ENCODE measurements at places on chromosomes 1 and 21.

- DNase-seq, result no peak
Measured at GRCh38 chr1:61612602-61613001, 112.3 kb downstream of the TM2D1 start.

DNA sequence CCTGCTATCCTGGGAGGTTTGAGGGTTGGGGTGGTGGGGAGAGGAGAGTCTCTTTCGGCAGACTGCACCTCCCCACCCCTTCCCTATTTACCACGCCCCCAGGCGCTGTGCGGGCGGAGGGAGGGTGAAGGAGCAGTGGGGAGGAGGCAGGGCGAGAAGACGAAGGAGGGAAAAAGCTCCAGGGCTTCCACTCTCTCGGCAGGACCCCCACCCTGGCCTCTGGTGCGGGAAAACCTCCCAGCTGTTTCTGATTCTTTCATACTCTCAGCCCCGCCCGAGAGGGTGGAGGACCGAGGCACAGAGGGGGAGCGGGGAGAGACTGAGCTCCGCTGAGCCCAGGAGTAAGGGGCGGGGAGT lies 866 bp upstream of the WNT2B start:
- DNase-seq, result no peak

DNA sequence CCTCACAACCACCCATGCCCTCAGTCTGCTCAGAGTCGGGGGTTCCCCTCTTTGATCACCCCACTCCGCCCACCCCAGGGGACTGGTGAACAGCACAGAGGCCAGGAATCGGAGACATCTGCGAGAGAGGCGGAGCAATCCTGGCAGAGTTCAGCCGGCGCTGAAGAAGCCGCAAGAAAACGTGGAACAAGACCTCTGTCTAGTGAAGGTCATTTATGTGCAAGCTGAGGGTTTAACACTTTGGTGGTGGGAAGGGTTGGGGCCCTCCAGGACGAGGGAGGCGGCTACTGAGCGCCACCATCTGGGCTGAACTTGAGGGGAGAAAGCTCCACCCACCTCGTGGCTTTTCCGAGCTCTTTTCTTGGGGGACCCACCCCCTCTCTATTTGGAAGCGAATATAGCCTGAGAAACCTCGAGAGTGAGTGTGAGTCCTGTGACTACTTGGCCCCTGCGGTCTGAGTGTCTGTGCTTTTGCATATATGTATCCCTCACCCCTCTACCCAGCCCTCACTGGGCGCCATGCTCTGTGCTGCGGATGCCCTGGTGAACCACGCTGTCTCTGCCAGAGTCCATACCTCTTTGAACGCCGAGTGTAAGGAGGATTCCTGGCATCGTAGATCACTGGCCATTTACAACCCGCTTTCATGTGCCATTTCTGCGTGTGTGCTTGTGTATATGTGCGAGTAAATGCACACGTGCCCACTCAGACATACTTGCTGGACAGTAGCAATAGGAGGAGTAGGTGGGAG lies 1.2 kb upstream of the EPHA10 start:
- peak; percentile 40 for DNase-seq

GRCh38 chr1:93623436-93623835 lies 58.2 kb downstream of the BCAR3 start:
- DNase-seq, result no peak

DNA sequence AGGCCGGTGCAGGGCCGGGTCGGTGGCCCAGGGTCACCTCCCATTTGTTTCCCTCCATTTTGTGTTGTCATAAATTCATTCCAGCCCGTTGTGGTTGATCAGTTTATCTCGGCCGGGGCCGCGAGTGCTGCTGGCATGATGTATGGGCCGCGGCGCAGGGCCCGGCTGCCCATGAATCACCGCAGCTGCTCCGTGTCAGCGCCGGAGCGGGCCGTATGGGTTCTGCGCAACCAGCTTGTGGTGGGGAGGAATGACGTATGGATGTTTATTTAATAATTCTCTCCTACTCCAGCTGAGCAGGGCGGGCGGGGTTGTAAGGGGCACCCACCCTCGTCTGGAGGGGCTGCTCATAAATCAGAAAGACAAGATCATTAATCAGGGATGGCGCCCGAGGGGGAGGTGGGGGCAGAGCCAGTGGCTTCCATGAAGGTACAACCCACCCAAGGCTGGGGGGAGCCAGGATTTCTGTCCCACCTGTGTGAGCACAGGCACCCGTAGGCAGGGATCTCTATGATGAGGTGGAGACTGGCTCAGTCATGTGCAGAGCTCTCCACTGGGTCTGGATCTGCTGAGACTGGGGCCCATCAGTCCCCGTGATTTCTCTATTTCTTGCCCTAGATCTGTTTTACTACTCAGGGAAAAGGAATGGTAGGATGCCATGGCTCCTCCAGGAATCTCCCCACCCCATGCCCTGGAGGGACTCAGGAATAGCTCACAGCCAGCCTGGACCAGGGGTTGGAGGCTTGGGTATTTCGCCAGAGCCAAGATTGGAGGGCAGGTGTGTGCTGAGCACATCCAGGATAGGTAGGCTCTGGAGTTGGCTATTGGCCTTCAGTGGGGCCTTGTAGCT lies 27.8 kb downstream of the TMEM53 start:
- DNase-seq, result no peak

- no peak for DNase-seq
Measured at GRCh38 chr21:36166705-36167104, 10.1 kb downstream of the DOP1B start.
